Smooth muscle cell of trachea (primary cell): ENCODE measurements at places on chromosomes 5 and 9. TPM values are rescaled to one million over a fixed set of nuclear protein-coding genes. Genes with fewer than 3 reads are reported as not detected.

Gene NME5
- total RNA-seq, result 2.6 and 2.8 TPM in 2 replicates

Gene ITGA2
- 22.8 and 24.5 TPM in 2 replicates for total RNA-seq

Gene ZFP2
- 1.6 and 1.8 TPM in 2 replicates for total RNA-seq

Gene TMOD1
- total RNA-seq, result under 0.01 and 0.17 TPM in 2 replicates

Gene SEMA6A
- total RNA-seq, result 0.44 and 0.66 TPM in 2 replicates

Gene NNT
- total RNA-seq, result 96.8 and 109 TPM in 2 replicates

Gene TMC1
- 1.3 TPM in 1 of 2 replicates, not detected in the other for total RNA-seq

Gene LHX3
- total RNA-seq, result under 0.01 TPM in 1 of 2 replicates, not detected in the other

Gene CER1
- not detected in 2 replicates for total RNA-seq

Gene HEMGN
- total RNA-seq, result not detected in 2 replicates

Gene C5orf46
- total RNA-seq, result 0.58 TPM in 1 of 2 replicates, not detected in the other

Gene TRIO
- total RNA-seq, result 296 and 319 TPM in 2 replicates

Gene PCDHA7
- 0.29 and 0.66 TPM in 2 replicates for total RNA-seq

Gene CDH10
- under 0.01 and 0.83 TPM in 2 replicates for total RNA-seq

Gene MRPL50
- total RNA-seq, result 10.9 and 13.7 TPM in 2 replicates

Gene AK1
- 51.9 and 85.0 TPM in 2 replicates for total RNA-seq
